NCI-H2171 (cell line): ENCODE measurements at places on chromosomes 3 and 15.

DNA sequence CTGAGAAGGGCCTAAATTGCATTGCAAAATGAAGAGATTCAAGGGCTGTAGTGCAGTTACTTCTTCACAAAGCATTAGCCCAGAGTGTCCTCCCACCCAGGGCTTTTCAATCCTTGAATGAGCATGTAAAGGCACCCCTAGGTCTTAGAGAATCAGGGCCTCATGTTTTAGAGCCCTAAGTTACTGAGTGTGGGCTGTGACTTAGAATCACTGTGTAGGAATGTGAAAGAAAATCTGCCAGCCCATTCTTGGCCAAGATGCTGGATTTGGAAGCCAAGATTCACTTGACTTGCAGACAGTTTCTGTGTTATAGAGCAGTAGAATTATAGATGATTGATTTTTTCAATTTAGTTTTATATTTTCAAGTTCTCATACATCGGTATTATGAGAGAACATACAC, 153.2 kb downstream of the MYRIP start:
- no peak for DNase-seq

- no peak for DNase-seq
These were observed 138.9 kb downstream of the PDE8A start for GRCh38 chr15:85120351-85121113.

DNA sequence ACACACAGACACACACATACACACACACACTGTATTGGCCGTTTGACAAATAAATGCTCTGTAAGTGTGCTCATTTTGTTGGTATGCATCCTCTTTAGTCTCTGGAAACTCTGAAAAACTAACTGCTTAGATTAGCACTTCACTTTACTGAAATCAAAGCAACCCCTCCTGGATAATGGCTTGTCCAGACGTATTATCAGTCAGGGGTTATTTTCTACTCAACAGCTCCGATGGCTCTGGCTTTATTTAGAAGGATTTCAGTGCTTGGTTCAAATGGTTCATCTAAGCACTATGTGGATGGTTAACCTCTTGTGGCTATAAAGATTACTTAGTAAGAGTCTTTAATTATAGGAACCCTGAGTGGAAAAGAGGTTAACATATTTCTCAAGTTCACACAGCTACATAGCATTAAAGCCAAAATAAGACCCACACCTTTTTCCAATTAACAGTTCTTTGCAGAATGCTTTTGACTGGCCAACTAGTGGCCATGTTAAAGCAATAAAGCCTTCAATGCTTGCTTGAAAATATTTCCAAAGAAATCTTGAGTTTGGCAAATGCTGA, 516.1 kb upstream of the NAALADL2 start:
- no peak for DNase-seq

DNA sequence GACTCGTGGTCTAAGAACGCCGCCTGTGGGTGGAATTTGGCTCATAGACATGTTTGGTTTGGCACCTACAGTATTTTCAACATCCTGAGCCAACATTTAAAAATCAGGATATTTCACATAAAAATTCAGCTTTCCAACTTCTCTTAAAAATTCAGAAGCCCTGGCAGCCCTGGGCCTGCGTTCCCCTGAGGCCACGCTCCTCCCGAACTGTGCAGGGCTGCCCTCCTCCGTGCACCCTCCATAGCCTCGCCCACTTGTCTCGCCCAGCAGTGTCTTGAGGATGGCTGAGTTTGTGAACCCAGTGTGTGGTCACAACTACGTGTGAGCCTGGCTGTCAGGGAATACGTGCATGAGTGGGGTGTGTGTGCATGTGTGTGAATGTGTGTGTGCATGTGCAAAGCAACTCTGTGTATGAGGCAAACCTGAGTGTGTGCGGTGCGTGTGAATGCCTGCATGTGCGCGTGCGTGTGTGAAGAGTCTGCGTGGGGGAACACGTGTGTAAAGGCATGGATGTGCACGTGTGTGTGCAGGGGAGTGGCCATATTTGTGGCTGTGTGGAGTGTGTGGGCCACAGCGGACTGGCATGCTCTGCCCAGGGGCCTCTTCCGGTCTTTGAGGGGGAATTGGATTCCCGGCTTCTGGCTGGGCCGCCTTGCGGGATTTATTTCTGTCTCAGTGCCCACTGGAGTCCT, 30.9 kb downstream of the PTH1R start:
- no peak for DNase-seq

DNA sequence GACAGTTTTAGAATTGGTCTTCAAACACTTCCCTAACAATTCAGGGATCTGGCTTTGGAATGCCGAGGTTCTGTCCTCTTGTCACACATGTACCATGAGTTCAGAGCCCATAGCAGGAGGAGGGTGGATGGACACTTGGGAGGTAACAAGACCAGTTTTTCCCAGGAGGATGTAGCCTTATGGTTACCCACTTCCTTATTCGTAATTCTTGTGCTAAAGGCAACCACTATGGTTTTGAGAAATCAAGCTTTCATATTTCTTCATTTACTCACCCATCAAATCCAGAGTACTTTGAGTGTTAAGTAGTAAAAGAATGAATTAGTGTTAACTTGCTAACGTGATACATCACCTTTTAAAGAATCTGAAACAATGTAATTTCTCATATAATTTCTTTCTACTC, 479.6 kb upstream of the ALCAM start:
- no peak for DNase-seq

DNA sequence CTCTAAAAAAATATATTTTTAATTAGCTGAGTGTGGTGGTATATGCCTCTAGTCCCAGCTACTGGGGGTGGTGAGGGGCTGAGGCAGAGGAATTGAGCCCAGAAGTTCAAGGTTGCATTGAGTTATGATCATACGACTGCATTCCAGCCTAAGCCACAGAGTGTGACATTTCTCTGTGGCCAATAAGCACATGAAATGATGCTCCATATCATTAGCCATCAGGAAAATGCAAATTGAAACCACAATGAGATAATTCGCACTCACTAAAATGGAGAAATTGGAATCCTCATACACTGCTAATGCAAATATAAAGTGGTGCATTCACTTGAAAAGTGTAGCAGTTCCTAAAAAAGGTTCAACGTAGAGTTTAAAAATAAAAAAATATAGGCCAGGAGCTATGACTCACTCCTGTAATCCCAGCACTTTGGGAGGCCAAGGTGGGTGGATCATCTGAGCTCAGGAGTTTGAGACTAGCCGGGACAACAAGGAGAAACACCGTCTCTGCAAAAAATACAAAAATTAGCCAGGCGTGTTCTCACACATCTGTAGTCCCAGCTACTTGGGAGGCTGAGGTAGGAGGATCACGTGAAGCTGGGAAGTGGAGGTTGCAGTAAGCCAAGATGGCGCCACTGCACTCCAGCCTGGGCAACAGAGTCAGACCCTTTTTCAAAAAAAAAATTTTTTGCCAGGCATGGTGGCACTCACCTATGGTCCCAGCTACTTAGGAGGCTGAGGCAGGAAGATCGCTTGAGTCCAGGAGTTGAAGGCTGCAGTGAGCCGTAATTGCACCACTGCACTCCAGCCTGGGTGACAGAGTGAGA, 35.2 kb downstream of the IFT122 start:
- DNase-seq: no peak

GRCh38 chr3:65044401-65044800, 356.6 kb upstream of the ADAMTS9 start:
- no peak for DNase-seq

DNA sequence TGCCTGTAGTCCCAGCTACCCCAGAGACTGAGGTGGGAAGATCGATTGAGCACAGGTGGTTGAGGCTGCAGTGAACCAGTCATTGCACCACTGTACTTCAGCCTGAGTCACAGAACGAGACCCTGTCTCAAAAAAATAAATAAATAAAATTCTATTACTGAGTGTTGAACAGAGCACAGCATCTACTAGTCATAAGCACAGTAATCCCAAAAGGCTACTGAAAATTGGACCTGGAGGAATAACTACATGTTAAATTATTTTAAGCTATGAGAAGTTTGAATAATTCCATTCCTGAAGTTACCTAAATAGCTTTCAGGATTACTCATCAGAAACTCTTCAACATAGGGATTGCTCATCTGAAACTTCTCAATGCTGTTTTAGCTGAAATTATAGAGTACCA, 43.4 kb downstream of the ARMC8 start:
- DNase-seq: no peak

DNA sequence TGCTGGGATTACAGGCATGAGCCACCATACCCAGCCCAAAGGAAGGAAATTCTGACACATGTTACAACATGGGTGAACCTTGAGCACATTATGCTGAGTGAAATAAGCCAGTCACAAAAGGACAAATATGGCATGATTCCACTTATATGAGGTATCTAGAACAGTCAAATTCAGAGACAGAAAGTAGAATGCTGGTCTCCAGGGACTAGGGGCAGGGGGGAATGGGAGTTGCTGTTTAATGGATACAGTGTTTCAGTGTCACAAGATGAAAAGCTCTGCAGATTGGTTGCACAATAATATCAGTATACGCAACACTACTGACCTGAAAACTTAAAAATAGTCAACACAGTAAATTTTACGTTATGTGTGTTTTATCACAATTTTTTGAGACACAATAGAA, 4.1 kb downstream of the SPATA12 start:
- no peak for DNase-seq

DNA sequence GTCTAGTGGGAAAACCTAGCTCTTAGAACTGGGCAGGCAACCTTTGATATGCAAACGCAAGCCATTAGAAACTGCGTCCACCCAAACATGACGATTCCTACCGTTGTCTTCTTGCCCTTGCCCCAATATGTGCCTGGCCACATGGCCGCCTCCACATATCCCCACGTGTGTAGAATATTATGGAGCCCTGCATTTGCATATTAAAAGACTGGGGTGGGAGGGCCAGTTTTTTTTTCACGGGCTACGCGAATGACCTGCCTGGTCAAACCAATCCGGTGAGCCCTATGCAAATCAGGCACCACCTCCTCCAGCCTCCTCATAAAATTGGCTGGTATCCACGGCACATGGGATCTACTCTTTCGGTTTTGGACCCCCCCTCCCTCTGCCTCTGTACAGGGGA, 381.0 kb upstream of the RGMA start:
- DNase-seq: no peak

DNA sequence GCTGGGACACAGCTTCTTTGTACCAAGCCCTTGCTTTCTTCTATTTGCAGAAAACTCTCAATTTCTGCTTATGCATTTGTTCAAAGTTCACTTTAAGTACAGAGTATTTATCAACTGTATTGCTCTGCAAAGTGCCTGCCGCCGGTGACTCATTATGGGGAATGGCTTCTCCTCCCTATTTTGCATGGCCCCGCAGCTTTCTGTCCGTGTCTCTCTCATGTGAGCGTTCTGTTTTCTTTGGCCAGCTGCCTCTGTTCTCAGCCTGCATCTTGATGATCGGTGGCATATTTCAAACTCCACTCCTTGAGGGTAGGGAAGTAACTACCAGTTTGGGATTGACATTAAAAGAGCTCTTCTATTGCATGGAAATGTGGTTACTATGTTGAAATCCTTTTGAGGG, 28.6 kb upstream of the ST8SIA2 start:
- DNase-seq: no peak

GRCh38 chr3:194871143-194871863, 185.6 kb downstream of the FAM43A start:
- peak; percentile 89 for DNase-seq

DNA sequence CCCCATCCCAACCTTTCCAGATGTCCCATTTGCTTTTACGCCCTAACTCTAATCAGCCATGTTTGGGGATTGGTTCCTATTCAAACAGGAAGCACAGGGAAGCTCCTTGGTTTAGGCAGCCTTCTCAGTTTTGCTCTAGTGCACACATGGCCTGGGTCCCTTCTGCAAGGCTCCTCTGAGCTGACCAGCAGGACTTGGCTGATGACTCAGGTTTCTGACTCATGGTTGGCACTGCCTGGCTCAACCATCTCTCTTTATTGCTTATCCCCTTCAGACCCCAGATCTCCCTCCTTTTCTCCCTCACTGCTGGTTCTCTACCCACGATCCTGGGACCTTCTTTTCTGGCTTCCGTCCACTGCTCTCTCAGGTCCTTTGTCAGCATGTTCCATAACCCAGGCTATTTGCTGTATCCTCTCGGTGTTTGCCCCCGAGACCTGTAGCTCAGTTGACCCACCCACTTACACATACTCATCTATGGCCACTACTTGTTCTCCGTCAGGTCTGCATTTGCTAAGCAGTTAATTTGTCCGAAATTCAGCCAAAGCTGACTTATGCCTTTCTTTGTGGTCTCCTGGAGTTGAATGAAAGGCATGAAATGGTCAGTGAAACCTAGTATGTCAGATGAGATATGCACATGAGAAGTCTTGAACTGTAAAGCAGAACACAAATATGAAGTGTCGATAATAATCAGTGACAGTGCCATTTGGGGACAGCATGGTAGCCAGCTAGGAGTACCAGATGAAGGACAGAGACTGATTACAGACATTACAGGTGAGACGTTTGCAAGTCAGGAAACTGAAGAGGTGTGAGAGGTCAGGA, 323.5 kb upstream of the ROPN1 start:
- no peak for DNase-seq

DNA sequence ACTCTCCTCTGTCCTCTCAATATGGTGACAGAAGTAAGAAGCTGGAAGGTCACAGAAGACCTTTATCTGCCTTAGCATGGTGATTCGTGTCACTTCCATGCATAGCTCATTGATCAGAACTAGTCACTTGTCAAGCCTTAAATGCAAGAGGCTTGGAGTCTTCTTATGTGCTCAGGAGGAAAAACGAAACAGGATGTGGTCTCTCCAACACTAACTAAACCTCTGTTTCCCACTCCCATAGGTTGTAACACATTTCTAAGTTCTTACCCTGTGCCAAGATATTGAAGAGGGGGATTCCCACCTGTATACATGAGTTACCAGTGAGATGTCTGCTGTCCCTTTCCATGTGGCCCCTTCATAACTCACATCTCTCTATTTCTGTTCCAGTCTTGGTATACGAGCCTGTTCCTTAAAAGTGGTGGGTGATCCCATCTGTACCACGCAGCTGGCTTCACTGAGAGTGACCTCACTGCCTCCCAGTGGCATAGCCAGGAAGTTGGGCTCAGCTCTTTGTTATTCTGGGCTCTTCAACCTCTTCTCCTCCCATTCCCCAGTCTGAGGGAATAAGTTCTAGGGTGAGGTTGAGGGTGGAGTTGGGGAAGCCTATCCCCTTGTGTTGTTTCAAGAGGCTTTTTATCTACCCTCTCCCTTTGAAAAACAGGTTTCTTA, 203.2 kb upstream of the PPP2R3A start:
- no peak for DNase-seq

- DNase-seq: no peak
These were observed 19.2 kb downstream of the LIMD1 start for GRCh38 chr3:45613791-45614190.

DNA sequence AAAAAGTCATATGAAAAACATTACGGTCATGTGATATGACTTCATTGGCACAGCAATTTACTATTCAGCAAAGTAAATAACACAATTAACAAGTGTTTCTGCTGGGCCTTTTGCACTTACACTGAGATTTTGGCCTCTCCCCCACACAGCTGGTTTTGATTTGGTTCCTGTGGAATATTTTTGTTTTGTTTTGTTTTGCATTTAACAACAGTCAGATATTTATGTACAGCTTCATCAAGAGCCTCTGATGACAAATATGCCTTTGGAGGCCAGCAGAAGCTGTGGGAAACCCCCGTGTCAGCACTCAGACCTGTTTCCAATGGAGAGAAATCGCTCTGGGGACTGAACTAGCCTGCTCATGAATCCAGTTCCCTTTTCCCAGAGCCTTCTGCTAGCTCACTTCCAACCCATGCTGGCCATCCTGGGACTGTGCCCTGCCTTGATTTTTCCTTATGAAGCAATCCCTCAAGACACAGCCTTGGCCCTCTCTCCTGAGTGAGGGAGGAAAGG, 161.9 kb downstream of the ATG7 start:
- no peak for DNase-seq
